ENCODE measurements at places on chromosomes 7 and 10.

- no peak for DNase-seq
Measured at GRCh38 chr10:47418966-47419365, 34.9 kb upstream of the ZNF488 start.

DNA sequence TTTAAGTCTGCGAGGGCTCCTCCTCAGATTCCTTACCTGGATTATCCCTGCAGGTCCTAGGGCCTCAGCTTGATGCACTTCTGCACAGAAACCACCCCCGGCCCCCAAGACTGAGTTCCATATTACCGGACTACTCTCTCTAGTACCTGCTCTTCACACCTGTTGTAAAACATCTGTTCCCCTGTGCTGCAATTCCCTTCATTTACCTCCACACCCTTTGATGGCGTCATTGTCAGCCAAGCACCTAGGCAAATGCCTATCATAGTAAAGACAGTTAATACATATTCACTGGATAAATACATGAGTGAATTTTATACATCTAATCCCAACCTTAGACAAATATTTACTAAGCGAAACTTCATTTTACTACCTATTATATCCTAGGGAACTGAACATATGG lies 275.5 kb downstream of the PLXDC2 start:
- DNase-seq: no peak

DNA sequence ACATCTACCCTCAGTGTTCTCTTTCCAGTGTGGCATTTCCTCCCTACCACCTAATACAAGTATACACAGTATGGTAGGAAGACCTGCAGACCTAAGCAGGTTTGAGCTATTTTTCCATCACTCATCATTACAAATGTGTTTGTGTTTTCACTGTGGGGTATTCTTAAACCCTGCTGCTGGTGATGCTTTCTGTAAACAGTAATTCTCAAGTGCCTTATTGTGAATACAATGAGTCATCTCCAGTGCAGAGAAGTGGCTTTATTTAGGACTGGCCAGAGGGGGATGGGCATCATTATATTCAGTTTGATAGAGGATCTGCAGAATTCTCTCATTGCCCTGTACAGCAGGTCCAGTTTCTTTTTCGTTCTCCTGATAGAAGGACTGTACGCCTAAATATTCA lies 63.7 kb downstream of the GRM8 start:
- DNase-seq: no peak

GRCh38 chr10:43209074-43209455 lies 57.8 kb downstream of the RASGEF1A start:
- peak; percentile 13 for DNase-seq

- no peak for DNase-seq
Measured at GRCh38 chr7:55427342-55427741, 62.2 kb downstream of the LANCL2 start.

DNA sequence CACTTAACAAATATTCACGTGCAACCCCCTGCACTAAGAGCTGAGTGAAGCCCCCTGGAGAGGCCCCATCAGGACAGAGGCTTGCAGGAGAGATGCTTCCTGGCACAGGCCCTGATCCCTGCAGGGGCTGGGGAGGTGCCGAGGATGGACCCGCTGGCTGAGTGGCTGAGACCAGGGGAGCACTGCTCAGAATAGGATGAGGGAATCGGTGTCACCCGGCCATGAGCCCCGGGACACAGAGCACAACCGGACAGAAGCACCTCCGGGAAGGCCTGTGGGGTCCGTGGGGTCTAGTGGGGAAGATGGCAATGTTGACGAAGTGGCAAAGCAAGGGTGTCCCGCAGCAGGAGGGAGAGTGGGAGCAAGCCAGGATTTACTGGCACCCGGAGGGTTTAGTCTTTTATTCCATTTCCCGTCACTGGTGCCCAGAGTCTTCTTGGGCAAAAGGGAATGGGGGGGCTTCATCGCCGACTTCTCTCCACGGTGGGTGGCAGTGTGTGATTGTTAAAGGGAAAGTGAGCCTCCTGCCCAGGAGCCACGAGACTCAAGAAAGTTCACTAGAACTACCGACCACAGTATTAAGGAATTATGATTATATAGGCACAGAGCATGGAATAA lies 140.7 kb downstream of the ADARB2 start:
- DNase-seq: no peak

DNA sequence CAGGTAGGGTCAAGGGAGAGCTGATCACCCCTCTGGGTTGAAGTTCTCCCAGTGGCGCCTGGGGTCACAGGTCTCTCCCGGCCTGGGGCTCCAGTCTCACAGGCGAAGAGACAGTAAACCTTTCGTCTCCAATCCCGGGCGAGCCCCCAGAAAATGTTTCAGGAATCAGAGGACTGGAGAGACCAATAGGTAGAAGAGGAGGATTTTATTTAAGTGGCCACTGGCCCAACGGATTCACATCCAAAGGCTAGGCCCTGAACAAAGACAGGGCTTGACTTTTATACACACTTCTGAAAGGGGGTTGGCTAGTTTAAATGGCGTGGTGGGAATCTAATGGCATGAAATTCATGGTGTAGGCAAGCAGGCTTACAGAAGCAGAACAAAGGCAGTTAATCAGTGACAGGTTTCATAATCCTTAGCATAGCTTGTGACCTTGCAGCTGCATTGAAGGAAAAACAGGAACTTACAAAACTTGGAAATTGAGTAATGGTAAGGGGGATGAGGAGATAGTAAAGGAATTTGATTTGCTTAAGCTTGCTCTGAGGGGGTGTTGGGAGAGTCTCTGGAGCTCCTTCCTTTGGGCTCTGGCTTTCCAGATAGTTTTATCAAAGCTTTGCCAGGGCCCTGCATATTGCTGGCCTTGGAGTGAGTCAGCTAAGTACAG lies 105.5 kb downstream of the TRIM24 start:
- no peak for DNase-seq
